ENCODE measurements at places on chromosomes 5 and 9.

DNA sequence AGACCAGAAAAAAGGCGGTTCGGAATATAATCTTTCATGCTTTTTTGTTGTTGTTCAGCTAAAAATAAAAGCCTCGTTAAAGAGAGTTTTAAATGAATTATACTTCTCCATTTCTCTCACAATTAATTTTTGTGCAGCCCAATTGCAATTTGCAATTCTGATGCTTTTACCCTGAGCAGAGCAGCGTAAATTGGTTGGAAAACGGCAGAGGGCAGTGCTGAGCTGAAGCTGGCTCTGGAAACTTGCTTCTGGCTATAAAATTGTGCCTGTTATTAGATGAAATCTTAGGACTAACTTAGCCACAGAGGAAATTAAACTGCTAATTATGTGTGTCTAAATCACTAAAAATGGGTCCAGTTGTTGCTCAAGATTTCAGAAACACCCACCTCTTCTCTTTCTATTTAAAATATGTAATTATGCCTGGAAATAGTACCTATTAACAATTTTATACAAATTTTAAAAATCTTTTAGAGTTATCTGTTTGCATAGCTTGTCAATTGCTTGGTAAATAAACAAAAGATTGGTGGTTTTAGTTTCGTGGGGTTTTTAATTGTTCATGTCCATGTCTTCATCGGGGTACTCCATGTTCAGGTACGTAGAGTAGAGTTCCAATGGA, 441.8 kb upstream of the TLE4 start:
- DNase-seq, result peak; percentile 32

DNA sequence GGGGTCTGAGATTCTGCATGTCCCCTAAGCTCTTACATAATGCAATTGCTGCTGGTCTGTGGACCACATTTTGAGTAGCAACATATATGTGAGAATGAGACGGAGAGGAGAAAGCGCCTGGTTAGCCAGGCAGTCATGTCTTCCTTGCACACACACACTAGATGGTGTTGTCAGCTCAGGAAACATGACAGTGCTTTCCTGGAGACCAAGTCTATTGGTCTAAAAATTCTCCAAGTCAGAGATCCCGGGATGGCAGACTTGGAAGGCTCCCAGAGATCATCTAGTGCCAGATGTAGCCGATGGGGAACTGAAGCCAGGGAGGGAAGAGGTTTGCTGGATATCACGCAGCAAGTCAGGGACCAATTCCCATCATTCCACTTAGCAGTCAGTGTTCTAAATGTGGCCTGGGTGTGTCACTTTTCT, 53.4 kb downstream of the GALNT12 start:
- peak; percentile 77 for DNase-seq

- DNase-seq, result no peak
These were observed 7.9 kb upstream of the ENG start for GRCh38 chr9:127862075-127863011.

GRCh38 chr5:141858079-141858765, 20.0 kb downstream of the PCDH1 start:
- DNase-seq, result no peak

DNA sequence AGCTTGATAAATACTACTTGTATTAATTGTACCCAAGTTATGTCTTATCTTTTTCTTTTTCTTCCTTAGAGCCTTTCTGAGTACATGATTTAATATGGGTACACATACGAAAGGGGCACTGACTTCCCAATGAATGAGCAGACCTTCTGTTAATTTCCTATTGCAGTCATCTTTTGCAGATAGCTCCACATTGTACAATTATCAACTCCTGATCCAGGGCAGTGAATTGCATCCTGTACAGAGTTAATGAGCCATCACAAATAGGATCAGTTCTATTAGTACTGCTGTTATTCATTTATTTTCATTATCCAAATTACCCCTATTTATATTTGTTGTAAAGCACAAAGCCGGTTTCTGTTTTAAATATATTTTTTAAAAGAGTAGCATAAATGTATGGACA, 105.6 kb downstream of the ADAMTSL1 start:
- DNase-seq, result no peak

- no peak for DNase-seq
These were observed 6.8 kb downstream of the NR2F1 start for GRCh38 chr5:93589829-93590215.

DNA sequence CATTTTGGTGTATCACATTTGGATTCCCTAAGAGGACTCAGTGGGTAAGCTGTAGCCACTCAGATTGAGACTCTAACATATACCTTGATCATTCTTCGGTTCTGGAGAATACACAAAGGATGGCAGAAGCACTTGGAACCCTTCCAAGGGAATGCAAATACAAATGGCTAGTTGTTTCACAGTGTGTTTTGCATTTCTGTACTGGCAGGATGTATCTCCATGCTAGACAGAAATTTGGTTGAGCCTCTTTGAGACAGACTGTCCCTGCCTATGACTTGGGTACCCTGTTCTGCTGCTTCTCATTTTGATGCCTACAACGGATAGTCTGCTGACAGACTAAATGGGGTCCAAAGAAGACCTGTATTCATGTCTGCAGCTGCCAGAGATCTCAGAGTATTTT, 273.5 kb downstream of the TMEM38B start:
- peak; percentile 55 for DNase-seq

DNA sequence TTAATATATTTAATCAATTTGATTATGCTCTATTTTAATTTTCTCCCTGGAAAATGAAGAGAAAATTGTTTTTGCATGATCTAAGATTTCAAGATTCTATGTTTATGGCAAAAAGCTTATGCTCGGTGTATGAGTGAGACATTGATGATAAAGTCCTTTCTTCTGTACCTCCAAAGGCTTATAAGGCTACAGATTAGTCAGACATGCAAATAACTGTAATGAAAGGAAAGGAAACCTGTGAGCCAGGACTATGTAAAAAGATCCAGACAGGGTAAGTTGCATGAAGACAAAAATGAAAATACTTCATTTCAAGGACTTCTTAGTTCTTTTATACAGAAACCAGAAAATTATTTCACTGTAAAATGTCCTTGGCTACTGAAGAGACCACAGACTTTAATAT, 52.2 kb upstream of the EDIL3 start:
- DNase-seq, result no peak

DNA sequence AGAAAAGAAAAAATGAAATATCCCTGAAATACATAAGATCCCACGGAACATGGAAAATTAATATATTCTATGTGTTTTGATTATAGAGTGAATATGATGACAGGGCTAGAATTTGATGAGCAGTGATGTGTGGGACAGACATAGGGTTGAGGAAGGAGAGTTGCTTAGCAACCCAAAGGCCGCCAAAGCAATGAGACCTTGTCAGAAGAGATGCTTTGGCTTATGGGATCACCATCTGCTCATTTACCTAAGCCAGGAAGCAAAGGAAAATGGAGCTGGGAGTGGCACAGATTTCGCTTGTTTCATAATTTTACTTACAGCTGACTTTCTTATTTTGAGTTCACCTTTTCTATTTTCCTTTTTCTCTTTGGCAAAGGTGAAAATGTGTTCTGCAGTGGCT, 20.9 kb upstream of the HAPLN1 start:
- DNase-seq, result no peak

DNA sequence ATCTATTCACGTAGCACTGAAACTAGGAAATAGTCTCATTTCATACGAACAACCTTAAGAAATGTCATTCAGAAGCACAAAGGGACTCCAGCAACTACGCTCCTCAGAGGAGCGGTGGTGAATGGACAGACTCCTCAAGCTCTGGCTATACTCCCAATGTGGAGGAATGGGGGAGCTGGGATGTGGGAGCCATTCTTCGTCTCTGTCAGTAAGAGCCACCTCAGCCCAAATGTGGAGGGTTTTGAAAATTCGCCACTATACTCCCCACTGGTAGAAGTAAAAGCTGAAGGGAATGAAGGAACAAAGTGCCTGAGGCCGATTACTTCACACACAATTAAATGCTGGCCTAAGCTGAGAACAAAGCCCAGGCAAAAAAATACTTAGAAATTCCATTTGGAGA, 96.3 kb downstream of the ADAMTS12 start:
- DNase-seq, result no peak

- no peak for DNase-seq
These were observed 51.3 kb upstream of the PITX1 start for GRCh38 chr5:135085133-135085935.

GRCh38 chr5:71740015-71740753, 21.1 kb downstream of the CARTPT start:
- DNase-seq, result no peak

GRCh38 chr9:114250235-114250568, 72.7 kb upstream of the ORM1 start:
- no peak for DNase-seq

GRCh38 chr5:5304361-5305020, 118.0 kb upstream of the ICE1 start:
- no peak for DNase-seq

DNA sequence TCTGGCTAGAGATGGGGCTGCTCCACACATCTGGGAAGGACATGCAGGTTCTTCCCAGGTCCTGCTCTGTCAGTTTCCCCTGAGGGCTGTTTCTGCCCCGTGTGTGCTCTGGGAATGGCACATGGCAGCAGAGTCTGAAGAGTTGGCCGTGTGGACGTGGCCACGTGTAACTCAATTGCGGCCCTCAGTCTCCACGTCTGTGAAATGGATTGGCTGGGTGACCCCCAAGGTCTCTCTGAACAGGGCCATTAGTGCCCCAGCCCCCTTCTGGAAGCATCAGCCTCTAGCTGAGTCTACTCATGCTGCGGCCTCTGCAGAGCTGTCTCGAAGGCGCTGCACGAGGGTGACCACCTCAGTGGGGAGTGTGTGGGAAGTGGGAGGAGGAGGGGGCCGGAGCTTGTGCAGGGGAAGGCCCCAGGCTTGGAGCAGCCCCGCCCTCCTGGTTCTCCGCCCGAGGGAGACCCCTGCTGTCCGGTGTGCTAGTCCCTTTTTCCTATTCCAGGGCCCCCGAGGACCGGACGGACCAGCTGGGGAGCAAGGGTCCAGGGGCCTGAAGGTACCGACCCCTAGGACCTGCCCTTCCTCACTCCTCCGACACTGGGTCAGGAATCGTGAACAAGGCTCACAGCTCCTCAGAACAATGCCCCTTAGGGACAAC, 58.9 kb upstream of the ORM1 start:
- DNase-seq, result no peak

DNA sequence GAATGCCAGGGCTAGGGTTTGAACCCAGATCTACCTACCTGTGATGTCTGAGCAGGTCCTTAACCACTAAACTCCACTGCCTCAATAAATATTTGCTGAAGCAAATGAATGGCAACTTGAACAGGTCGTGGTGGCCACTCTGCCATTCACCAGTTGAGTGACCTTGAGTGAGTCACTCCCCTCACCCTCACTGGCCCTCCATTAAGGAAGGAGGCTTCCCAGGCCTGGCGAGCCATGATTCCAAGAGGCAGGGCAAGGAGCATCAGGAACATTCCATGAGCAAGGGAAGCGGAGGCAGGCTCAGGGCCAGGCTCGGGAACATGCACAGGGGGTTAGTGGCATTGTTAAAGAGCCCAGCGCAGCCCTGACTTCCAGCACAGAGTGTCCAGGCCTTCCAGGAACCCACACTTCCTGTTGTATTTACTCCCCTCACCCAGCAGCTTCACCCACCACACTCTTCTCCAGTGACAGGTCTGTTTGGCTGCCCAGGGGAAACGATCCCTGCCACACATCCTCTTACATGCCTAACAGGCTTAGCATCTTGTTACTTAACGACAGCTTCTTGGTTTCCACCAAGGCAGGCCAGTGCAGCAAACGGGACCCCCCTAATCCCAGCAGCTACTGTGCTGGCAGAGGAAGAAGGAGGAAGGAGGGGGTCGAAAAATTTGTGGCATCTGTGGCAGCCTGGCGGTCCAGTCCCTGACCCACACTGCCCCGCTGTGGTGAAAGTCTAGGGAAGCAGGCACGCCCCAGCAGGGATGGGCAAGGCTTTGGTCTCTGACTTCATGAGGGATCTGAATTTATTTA, 43.7 kb upstream of the TTC1 start:
- DNase-seq, result peak; percentile 47

DNA sequence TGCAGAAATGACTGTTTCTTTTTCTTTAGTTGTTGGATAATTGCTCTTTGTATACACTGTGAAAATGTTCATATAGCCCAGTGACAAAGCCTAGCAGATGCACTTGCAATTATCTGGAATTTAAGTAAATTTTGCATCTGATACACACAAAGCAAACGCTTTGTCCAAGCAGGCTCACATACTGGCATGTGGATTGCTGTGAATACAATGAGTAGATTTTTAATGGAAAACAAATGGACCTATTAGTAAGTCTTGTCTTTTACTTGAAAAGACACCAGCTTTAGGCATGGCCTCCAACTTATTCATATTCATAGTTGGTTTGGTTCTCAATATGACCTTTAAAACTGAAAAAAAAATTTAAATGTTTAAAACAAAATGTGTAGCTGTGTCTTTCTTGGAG, 1299.8 kb upstream of the WWC1 start:
- peak; percentile 1 for DNase-seq

GRCh38 chr9:87883990-87884389, 1.3 kb downstream of the SPATA31E1 start:
- DNase-seq, result no peak

- DNase-seq, result no peak
These were observed 33.1 kb downstream of the FANCC start for GRCh38 chr9:95284162-95285080.

DNA sequence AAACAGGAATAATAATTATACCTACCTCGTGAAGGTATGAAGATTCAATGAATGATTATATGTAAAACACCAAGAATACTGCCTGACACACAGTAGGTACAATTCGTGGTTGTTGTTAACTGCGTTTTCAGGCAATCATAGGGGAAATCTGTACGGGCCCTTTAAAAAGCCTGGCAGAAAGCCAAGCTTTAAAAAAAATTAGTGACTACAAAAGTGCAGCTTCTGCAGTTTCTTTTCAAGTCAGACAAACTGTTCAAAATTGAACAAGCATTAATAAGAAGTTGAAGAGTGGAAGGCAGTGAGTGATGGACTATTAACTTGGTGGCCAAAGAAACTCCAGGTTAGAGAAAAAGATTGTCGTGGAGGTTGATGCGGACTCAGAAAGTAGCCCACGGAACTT, 85.9 kb upstream of the TRIO start:
- no peak for DNase-seq

DNA sequence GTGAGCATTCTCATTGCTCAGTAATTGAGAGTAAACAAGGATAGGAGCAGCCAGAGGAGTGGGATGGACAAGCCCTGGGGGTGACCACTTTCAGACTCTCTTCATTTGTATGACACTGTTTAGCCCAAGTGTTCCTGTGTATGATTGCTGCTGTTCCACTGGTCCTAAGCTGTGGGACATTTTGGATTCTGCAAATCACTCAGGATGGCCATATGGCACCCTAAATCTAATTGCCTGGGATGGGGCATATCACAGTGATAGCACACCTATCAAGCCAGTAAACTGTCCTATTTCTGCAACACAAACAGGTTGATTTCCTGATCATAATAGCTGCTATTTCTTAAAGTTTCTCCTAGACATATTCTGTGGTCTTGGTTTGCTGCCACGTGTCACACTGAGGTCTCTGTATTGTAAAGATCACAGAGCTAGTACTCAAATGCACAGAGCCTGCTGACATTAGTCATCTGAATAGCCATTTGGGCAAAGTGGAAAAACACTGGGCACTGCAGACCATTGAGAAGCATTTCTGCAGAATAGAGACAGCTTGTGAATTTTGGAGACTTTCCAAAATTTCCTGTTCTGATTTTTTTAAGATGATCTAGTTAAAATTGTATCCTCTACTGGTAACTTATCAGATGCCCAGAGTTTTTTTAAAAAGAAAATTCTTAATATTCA, 320.2 kb downstream of the RFX3 start:
- peak; percentile 31 for DNase-seq

Measured in foreskin melanocyte (primary cell).